ENCODE measurements at places on chromosomes 7 and 10.

GRCh38 chr10:129730993-129731325, 233.1 kb downstream of the EBF3 start:
- DNase-seq = no peak

GRCh38 chr7:133550145-133550544, 297.3 kb downstream of the EXOC4 start:
- DNase-seq = no peak

- no peak for DNase-seq
These were observed 10.3 kb downstream of the FAM3C start for GRCh38 chr7:121385800-121386179.

DNA sequence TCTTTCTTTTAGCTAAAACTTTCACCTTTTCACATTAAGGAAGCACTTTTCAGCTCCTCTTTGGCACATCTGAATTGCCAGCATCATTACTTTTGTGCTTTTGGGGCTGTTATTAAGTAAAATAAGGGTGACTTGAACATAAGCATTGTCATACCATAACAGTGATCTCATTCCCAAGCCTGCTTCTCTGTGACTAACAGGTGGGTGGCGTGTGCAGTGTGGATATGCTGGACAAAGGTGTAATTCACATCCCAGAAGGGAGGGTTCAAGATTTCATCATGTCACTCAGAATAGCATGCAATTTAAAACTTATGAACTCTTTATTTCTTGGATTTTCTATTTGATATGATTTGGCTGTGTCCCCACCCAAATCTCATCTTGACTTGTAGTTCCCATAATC, 517.4 kb upstream of the MKI67 start:
- no peak for DNase-seq

DNA sequence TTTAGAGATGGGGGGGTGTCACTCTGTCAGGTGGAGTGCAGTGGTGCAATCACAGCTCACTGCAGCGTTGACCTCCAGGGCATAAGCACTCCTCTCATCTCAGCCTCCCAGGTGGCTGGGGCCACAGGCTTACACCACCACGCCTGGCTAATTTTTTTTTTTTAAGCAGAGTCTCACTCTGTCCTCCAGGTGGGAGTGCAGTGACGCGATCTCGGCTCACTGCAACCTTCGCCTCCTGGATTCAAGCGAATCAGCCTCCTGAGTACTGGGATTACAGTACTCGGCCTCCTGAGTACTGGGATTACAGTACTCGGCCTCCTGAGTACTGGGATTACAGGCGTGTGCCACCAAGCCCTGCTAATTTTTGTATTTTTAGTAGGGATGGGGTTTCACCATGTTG, 23.6 kb upstream of the PPIA start:
- DNase-seq = no peak

DNA sequence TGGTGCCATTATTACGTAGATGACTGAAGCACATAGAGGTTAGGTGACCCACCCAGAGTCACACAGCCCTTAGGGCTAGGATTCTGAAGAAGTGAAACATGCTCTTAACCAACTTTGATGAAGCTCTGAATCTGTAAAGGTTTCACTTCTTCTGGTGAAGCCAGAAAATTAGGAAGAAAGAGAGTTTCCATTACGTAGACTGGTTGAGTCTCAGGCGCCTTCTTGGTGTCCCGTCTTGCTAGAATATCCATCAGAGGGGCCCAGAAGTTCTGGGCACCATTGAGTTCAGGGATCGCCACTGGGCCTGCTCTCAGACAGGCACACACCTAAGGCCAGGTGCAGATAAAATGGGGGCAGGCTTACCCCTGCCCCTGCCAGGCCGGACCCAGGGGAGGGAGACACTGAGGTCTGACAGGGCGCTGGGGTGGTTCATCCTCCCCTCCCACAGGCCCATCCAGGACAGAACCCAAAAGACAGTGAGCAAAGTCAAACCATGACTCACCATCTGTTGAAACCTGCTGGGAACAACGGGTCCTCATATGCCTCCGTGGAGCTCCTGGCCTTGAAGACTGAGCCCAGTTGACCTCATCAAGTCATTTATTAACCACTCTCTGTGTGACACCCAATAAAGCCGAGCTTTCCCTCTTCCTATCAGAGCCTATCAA, 33.2 kb downstream of the DRGX start:
- no peak for DNase-seq

DNA sequence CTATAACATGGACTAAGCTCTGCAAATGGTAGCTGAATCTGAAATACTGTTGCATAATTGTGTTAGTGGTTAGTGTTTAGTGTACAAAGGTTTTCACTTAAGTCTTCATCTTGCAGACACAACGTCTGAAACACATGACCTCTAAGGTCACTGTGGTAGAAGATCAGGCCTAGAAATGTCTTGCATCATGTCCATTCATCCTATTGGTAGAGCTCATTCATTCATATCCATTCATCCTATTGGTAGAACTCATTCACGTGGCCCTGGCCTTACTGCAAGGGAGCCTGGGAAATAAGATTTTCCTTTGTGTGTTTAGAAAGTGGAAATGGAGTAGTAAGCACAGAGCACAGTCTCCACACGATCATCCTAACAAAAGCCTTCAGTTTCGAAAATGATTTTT, 485.8 kb downstream of the PLXNA4 start:
- DNase-seq = no peak

DNA sequence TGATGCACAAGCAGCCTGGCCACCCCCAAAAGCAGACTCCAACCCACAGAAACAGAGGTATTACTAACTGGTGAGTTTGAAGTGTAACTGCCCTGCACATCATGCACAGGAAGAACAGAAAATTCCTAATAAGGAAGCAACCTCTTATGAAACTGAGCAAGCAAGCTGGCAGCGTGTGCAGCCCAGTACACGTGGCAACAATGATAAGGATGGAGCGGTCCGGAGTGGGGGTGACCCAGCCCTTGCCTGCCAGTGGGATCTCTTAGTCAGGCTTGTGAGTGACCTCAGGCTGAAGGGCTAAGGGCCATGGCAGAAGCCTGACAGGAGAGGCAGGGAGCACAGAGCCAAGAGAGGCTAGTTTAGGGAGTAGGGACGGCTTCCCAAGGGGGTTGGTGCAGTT, 22.1 kb upstream of the AOAH start:
- DNase-seq = no peak

DNA sequence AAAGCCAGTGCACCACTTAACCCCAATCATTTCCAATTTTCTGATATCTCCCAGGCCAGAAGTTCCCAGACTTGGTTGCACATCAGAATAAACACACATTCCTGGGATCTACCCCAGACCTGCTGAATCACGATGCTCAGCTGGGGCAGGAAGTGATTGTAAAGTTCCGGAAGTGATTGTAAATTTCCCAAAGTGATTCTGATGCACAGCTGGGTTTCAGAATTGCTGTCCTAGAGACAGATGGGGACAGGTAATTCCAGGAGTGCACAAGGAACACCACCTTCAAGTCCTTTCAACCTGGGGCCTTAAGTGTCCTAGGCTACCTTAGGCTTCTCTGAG, 104.2 kb upstream of the EEPD1 start:
- no peak for DNase-seq

DNA sequence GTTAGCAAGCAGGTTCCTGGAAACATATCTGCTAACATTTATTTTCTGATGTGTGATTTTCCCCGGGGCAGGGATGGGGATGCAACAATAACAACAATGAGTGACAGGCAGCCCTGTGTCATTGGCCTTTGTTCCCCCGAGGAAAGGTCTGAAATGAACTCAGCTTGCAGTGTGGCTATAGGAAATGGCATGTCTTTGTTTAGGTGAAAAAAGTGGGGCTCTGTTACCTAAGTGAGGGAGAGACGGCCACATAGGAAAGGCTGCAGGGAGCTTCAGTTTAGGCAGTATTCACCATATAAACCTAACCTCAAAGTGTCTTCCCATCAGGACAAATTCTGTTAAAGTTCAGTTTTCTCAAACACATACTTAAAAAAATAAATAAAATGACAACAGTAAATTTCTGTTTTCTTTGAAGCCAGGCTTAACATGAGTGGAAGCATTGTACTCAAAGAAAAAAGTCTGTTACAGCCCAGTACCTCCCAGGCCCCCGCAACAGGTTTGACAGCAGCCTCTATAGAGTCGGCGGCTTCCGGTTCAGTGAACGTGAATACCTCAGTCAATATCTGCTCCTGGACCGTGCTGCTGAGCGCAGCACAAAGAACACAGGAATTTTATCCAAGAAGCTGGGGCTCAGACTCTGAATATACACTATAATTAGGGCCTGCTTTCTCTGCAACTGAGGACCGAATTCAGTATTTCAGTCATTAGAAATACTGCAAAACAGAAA, 168.3 kb downstream of the GLI3 start:
- no peak for DNase-seq

DNA sequence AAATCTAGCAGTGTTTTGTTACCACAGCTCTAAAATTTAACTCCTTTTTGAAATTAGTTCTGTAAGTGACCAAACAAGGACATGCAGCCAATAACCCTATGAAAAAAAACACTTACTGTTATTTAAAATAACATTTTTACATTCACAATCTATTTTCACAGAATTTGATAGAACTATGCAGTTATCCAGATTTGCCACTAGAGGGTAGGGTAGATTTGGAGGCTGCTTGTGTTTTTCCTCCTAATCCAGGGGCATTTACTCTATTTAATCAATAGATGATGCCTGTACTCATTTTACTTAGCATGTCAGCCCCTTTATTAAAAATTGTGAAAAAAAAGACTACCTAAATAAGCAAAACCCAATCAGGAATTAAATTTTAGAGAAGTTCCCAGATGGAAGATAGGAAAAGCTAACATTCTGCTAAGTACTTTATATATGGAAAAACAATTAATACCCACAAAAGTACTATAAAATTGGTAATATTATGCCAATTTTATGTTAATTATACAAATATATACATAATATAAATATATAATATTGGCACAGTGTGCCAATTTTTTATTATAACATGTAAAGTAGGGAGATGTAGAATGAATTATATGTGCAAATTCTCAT, 18.1 kb upstream of the LIPK start:
- DNase-seq = no peak

DNA sequence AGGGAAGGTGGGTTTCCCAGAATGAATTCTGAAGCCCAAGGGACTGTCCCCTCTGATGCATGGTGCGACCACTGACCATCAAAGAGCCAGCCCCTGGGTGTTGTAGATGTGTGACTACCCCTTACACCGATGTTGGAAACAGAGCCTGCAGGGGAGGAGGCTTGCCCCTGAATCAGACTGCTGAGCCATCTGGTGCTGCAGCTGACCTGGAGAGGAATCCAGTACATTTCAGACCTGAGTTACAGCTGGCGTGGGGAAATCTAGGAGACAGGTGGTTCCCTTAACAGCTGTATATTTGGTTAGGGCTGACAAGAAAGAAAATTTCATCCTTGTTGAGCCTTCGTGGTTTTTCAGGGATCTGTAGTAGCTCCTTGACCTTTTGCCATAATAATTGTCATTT, 195.5 kb downstream of the CELF2 start:
- no peak for DNase-seq

Measured in activated CD4-positive, alpha-beta T cell treated with anti-CD3 and anti-CD28 coated beads, Interleukin-2, amount 50 U/mL, for 48 hours (primary cell).